ENCODE measurements at places on chromosomes 13 and 19.

DNA sequence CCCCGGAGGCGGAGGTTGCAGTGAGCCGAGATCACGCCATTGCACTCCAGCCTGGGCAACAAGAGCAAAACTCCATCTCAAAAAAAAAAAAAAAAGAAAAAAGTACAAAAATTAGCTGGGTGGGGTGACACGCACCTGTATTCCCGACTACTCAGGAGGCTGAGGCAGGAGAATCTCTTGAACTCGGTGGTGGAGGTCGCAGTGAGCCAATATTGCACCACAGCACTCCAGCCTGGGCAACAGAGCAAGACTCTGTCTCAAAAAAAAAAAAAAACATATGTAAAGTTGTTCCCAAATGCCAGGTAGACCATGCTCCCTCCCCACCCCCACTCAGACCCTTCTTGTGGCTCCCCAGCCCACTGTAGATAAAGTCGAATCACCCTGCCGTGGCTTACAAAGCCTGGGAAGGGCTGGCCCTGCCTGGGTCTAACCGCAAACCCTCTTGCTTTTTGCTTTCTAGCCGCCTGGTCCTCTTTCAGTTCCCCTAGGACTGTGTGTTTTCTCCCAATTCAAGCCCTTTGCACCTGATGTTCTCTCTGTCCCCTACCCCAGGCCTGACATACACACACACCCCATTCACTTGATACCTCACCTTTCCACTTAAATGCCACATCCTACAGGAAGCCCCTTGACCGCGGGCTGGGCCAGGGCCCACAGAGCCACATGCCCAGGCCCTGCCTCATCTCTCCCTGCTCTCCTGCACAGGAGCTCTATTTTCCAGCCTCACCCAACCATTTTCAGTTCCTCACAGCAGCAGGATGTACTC lies 34.4 kb downstream of the MAP4K1 start:
- H3K36me3 ChIP-seq = no peaks in the 10 kb centered on the region
- DNase-seq = no peak
- no peak overlapping the region for H3K4me3 ChIP-seq
- H3K27ac ChIP-seq = no peak overlapping the region

GRCh38 chr13:111667757-111668156 lies 347.3 kb downstream of the TEX29 start:
- no peaks in the 10 kb centered on the region for H3K4me1 ChIP-seq
- no peak overlapping the region for H3K4me3 ChIP-seq
- H3K27ac ChIP-seq = no peak overlapping the region
- H3K36me3 ChIP-seq = no peaks in the 10 kb centered on the region
- H3K27me3 ChIP-seq = no peaks in the 10 kb centered on the region

DNA sequence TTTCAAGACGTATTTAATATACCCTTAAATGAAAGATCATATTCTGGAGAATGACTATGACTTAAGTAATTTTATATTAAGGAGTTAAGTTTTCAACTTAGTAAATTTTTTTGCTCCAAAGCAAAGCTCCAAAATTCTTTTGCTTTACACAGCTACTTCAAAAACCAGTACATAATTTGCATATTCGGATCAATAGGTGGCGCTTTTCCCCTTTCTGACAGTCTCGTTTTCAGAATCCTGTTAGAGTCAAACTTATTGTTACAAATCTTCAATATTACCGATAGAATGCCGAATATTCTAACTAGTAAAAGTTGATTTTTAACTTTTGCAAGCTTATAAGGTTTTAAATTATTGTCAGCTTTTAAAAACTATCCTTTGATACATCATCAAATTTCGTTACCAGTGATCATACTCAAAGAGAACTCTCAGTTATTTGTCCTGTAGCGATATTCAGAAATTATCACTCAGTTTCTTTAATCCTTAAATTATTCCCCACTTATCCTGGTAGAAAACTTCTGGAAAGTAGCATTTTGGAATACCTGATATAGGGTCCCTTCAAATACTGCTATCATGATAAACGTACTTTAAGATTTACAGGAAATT lies 852.7 kb upstream of the KLHL1 start:
- H3K4me1 ChIP-seq = no peaks in the 10 kb centered on the region
- no peak overlapping the region for H3K27ac ChIP-seq
- no peaks in the 10 kb centered on the region for H3K27me3 ChIP-seq
- no peaks in the 10 kb centered on the region for H3K36me3 ChIP-seq
- no peak overlapping the region for H3K4me3 ChIP-seq

DNA sequence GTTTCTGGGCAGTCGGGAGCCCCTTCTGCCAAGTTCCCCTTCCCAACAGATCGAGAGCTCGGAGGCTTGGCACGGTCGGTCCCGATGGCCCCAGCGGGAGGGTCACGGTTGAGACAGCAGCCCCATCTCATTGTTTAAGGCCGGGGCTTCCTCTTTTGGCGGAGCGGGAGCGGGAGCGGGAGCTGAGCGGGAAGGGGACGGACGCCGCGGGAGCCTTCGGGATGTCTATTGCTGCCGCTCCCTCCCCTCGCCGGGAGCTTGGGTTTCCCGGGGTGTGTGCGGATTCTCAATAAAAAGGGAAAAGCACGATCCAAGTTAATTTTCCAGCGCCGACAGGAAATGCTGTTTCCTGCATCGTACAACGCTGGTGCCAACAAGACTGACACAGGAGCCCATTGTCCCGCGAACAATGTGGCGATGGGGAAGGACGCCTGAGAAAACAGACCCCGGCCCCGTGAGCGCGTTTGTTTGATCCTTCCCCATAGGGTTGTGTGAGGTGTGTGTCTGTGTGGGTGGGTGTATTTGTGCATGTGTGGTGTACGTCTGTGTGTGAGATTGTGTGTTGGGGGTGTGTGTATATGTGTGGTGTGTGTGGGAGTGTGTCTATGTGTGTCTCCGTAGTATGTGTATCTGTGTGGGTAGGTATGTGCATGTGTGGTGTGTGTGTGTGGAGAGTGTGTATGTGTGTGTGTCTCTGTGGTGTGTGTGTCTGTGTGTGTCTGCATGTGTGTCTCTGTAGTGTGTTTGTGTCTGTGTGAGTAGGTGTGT lies 36.3 kb upstream of the FLT1 start:
- no peak overlapping the region for H3K27ac ChIP-seq
- H3K27me3 ChIP-seq = no peaks in the 10 kb centered on the region
- peaks cover 18% of the 10 kb centered on the region for H3K4me1 ChIP-seq
- H3K4me3 ChIP-seq = no peak overlapping the region

- H3K36me3 ChIP-seq = no peaks in the 10 kb centered on the region
- no peaks in the 10 kb centered on the region for H3K27me3 ChIP-seq
- no peak for DNase-seq
- H3K27ac ChIP-seq = no peak overlapping the region
- H3K4me3 ChIP-seq = no peak overlapping the region
- H3K4me1 ChIP-seq = no peaks in the 10 kb centered on the region
Measured at GRCh38 chr13:26473571-26474230, 83.8 kb upstream of the WASF3 start.

DNA sequence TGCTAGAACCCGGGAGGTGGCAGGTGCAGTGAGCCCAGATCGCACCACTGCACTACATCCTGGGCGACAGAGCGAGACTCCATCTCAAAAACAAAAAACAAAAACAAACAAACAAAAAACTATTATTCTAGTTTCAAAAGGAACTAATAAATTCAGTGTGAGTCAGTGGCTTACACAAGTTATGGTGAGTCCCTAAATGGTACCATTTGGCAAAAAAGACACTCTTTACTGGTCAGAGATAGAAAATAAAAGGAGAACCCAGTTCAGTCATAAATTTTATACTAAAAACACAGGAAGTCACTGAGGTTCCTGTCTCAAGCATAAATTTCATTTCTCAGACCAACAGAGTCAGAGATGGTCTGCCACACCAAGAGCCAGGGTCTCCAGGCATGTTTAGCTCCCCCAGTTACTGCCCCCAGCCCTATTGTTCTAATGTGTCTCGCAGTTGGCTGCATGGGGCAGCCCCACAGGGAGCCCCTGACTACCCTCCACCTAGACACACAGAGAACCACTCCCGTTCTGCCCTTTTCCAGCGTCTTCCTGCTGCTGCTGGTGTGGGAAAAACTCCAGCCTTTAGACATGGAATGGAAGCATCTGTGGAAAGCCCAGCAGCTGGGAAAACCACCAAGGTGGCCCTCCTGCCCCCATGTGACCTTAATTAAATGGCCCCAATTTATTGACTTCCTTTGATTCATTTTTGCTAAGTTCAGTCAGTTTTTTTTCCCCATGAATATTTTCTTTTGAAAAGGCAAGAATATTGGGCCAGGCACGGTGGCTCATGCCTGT lies 12.2 kb downstream of the THSD1 start:
- H3K27me3 ChIP-seq = no peaks in the 10 kb centered on the region
- DNase-seq = no peak
- H3K4me1 ChIP-seq = no peaks in the 10 kb centered on the region
- no peak overlapping the region for H3K27ac ChIP-seq

DNA sequence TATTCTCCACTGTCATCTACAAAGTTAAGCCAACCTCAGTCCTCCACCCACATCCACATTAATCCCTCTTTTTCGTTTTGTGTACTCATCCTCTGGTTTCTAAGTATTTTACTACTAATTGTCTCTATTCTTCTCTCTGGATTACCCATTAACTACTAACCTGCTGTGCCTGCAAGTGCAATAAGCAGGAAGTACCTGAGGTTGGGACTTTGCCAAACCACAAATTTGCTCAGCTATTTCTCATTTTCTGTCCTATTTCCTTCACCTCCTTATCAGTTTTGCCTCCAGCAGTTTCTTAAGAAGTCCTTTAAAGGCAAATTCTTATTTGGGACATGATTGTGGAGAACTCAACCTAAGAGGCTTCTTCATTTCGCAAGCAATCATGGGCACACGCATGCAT lies 1708.9 kb downstream of the SLITRK5 start:
- no peak for DNase-seq
- H3K36me3 ChIP-seq = no peaks in the 10 kb centered on the region
- H3K27ac ChIP-seq = no peak overlapping the region
- H3K4me3 ChIP-seq = no peak overlapping the region

- no peaks in the 10 kb centered on the region for H3K27me3 ChIP-seq
- no peaks in the 10 kb centered on the region for H3K4me1 ChIP-seq
- no peaks in the 10 kb centered on the region for H3K36me3 ChIP-seq
- H3K4me3 ChIP-seq = no peak overlapping the region
- H3K27ac ChIP-seq = no peak overlapping the region
- DNase-seq = no peak
Measured at GRCh38 chr13:62209529-62209928, 793.9 kb upstream of the PCDH20 start.

DNA sequence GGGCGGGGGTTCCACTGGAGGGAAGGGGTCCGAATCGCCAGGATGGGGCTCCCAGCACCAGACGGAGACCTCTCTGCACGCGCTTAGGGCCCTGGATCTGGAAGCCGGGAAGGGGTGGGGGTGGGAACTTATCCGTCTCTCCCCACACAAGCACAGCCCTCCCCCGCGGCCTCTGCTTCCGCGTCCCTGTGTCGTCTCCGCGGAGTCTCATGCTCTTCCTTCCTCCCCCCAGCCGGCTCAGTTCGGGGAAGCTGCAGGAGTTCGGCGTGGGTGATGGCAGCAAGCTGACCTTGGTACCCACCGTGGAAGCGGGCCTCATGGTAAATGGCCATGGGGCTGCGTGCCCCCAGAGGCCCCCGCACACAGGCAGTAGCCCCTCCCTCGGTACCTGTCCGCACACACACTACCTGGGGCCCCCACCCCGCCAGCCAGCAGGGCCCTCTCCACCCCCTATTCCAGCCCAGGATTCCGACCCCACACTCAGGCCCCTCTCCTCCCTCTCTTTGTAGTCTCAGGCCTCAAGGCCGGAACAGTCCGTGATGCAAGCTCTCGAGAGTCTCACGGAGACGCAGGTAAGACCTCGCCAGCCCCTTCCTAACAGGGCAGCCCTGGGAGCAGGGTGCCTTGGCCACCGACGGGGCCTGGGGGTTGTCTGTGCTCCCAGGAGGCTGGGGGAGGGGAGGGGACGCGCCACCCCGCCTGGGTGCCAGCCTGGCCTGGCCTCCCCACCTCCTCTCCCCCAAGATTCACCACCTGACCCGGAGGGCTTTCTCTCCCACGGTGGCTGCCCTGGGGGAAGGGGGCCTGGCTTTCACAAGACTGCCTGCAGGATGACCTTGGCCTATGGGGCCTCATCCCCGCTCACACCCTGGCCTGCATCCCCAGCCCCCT lies 3.2 kb downstream of the MIDN start:
- peak; percentile 90 for DNase-seq
- no peaks in the 10 kb centered on the region for H3K27me3 ChIP-seq
- peak overlapping the region; percentile 100 for H3K27ac ChIP-seq
- peaks cover 20% of the 10 kb centered on the region for H3K36me3 ChIP-seq
- peaks cover 68% of the 10 kb centered on the region for H3K4me1 ChIP-seq
- H3K4me3 ChIP-seq = peak overlapping the region; percentile 64

GRCh38 chr13:37476874-37477273 lies 121.7 kb downstream of the POSTN start:
- DNase-seq = no peak
- no peak overlapping the region for H3K4me3 ChIP-seq
- no peak overlapping the region for H3K27ac ChIP-seq
- no peaks in the 10 kb centered on the region for H3K4me1 ChIP-seq
- H3K27me3 ChIP-seq = no peaks in the 10 kb centered on the region
- no peaks in the 10 kb centered on the region for H3K36me3 ChIP-seq

- no peak overlapping the region for H3K4me3 ChIP-seq
- no peak overlapping the region for H3K27ac ChIP-seq
- H3K27me3 ChIP-seq = no peaks in the 10 kb centered on the region
- no peaks in the 10 kb centered on the region for H3K36me3 ChIP-seq
- peaks cover 6% of the 10 kb centered on the region for H3K4me1 ChIP-seq
Measured at GRCh38 chr13:20998649-20999415, 62.6 kb downstream of the LATS2 start.

DNA sequence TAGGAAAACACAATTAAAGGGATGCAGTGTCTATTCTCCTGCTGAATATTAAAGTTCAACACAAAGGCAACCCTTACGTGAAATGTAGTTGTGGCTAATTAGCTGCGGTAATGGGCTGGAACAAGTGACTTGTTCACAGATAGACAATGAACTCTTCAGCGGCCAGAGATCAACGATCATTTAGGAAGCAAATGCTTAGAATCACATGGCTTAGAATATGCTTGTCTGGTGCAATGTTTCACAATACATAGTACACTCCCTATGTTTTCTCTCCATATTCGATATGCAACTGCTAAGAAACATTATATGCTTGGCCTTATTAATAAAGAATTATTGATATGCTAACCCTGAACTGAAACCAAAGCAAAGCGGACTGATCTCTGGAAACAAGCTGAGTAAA lies 25.7 kb upstream of the MTUS2 start:
- no peaks in the 10 kb centered on the region for H3K36me3 ChIP-seq
- no peaks in the 10 kb centered on the region for H3K27me3 ChIP-seq
- DNase-seq = no peak
- no peak overlapping the region for H3K27ac ChIP-seq

- H3K27me3 ChIP-seq = no peaks in the 10 kb centered on the region
- H3K4me3 ChIP-seq = no peak overlapping the region
- peak; percentile 34 for DNase-seq
- peaks cover 57% of the 10 kb centered on the region for H3K4me1 ChIP-seq
- no peak overlapping the region for H3K27ac ChIP-seq
Measured at GRCh38 chr19:56155124-56155687, 14.1 kb downstream of the ZNF444 start.

- no peak overlapping the region for H3K4me3 ChIP-seq
- H3K4me1 ChIP-seq = peaks cover 29% of the 10 kb centered on the region
- H3K27ac ChIP-seq = no peak overlapping the region
- DNase-seq = no peak
Measured at GRCh38 chr13:79500829-79501228, 19.9 kb downstream of the NDFIP2 start.

- no peak overlapping the region for H3K4me3 ChIP-seq
- H3K4me1 ChIP-seq = no peaks in the 10 kb centered on the region
- H3K27me3 ChIP-seq = no peaks in the 10 kb centered on the region
- no peak overlapping the region for H3K27ac ChIP-seq
- H3K36me3 ChIP-seq = peaks cover 6% of the 10 kb centered on the region
Measured at GRCh38 chr19:48977061-48977460, 12.0 kb downstream of the FTL start.
